Sigmoid colon (tissue), 7 donors: ENCODE measurements at places on chromosomes 7 and 10.

- peak overlapping the region; percentile 33 for H3K27ac ChIP-seq
- no peaks in the 10 kb centered on the region for H3K4me1 ChIP-seq
- H3K27me3 ChIP-seq, result no peaks in the 10 kb centered on the region
- H3K4me3 ChIP-seq, result no peak overlapping the region
- no peaks in the 10 kb centered on the region for H3K36me3 ChIP-seq
Observed at GRCh38 chr7:102992509-102992937, 79.7 kb downstream of the LRRC17 start.

GRCh38 chr10:6292741-6293151, 90.0 kb downstream of the PFKFB3 start:
- H3K27me3 ChIP-seq, result no peaks in the 10 kb centered on the region
- no peak overlapping the region for H3K27ac ChIP-seq
- no peaks in the 10 kb centered on the region for H3K36me3 ChIP-seq
- DNase-seq, result no peak
- H3K4me1 ChIP-seq, result peaks cover under 1% of the 10 kb centered on the region

DNA sequence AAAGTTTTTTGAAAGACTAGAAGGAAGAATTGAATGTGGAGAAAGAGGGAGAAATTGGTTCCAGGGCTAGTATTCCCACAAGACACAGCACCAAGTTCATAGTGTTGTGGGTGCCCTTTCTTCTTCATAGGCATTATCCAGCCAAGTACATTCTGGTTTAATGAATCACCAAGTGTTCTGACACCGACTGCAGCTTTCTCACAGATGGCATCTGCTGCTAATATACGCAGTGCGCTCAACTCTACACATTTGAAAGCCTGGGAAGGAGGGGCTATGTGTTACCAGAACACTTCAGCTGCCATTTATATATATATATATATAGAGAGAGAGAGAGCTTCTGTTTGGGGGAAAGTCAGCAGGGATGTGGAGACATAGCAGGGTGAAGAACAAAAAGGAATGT, 1168.4 kb downstream of the GATA3 start:
- no peaks in the 10 kb centered on the region for H3K36me3 ChIP-seq
- H3K4me1 ChIP-seq, result no peaks in the 10 kb centered on the region
- H3K27ac ChIP-seq, result no peak overlapping the region

DNA sequence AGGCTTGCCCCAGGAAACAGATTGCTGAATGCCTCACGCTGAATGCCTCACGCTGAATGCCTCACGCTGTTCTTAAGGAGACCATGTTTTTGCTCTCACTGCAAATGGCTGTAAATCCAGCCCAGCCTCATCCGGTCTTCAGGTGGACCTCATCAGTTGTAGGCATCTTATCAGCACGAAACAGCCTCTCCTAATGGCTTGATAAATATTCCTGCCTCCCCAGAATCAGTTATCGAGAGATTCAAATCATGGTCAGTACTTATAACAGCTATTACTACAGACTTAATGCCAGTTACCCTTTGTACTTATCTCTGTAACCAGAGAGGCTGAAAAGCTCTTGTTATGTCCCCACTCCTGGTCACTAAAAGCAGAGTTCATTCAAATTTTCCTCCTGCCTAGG, 290.6 kb downstream of the FZD1 start:
- H3K4me1 ChIP-seq, result no peaks in the 10 kb centered on the region
- H3K4me3 ChIP-seq, result no peak overlapping the region
- DNase-seq, result no peak
- no peaks in the 10 kb centered on the region for H3K36me3 ChIP-seq
- no peaks in the 10 kb centered on the region for H3K27me3 ChIP-seq
